ENCODE measurements at places on chromosomes 11 and 22.

DNA sequence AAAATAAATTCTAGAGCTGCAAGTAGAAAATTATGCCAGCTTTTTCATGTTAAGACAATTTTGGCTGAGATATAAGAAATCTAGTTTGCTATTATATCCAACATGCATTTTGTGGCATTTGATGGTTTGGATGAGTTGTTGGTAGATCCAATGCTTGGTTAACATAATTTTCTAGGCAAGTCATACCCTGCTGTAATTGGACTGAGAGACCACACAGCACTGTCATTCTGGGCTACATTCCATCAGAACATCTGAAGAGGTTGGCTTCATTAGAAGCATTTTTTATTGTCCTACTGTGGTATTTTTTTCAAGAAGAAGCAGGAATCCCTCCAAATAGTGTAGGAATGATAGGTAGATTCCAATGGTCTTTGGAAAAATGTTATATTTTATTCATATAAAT lies 561.0 kb downstream of the LUZP2 start:
- DNase-seq: no peak

DNA sequence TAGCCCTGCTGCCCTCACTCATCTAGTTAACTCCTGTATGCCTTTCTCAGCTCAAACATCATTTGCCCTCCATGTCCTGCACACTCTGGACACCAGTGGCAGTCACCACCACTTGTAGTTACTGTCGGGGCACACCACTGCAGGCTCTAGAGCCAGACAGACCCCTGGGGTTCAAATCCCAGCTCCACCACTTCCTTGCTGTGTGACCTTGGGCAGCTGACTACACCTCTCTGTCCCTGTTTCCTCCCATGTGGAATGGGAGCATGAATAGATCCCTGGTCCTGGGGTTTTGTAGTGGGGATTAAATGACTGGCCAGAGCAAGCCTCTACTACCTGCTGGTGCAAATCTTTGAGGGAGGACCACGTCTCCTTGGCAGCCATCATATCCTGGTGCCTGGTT lies 7.8 kb upstream of the IFT27 start:
- no peak for DNase-seq

DNA sequence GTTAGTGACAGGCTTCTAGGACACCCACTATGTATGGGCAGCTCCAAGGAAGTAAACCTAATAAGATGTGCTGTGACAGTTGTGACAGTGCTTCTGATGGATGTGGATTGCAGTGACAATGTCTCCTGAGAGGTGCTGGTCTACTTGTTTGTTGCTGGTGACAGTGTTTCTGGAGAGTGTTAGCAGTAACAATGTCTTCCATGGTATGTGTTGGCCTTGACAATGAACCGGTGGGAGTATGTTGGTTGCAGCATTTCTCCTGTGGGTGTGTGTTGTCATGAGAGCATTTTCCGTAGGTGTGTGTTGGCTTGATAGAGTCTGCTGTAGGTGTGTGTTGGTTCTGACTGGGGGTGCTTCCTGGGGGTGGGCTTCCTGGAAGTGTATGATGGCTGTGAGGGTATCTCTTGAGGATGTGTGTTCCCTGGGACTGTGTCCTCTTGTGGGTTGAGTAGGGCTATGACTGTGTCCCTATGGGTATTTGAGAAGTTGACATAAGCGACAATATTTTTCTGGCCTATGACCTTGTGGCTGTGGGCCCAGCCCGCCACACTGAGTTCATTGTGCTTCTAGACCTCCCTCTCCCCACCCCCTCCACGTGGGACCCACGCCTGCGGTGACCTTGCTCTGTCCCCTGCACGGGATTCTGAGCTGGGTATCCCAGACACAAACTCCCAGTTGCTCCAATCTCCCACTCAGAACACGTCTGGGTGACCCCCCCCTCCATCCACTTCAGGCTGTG lies 1.2 kb downstream of the DCHS1 start:
- no peak for DNase-seq

DNA sequence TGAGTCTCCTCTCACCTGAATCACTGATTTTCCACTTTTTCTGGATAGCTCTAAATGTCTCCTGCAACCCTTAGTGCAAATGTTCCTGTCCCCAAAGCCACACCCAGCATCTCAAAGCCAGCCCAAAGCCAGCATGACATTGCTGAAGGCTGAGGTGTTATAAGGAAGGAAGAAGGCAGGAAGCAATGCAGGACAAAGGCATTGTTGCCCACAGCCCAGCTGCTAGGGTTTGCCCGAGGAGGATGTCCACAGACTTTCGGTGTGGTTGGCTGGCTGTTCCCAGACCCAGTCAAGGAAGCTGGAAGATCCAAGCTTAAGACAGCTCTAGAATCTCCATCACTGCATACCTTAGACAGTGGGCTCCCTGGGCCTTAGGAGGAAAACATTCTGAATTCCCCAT lies 23.5 kb downstream of the CHST1 start:
- no peak for DNase-seq

GRCh38 chr11:31813391-31814175 lies 2.5 kb upstream of the PAX6 start:
- DNase-seq: no peak

GRCh38 chr11:67371911-67372320 lies 1.5 kb downstream of the CLCF1 start:
- no peak for DNase-seq

DNA sequence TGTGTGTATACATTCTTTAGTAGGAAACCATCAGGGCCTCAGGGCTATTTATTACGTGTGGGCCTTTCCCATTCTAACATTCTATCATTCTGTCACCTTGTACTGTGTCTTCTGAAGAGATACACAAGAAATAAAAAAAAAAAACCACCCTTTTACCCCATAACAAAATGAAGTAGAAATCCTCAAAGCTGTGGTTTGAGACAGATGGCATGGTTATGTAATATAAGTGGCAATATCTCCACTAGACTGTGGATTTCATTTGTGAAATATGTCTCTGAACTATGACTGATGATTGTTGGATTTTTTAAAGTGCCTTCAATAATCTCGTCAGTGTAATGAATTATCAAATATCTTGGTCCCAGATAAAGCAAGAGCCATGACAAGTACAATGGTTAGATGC lies 150.0 kb upstream of the BLID start:
- DNase-seq: no peak

Data from stimulated activated CD8-positive, alpha-beta memory T cell treated with anti-CD3 and anti-CD28 coated beads, Interleukin-4, amount 100 ng/mL, for 1 hour (primary cell).